Activated CD4-positive, alpha-beta memory T cell treated with anti-CD3 and anti-CD28 coated beads, Interleukin-2, amount 10 ng/mL, durations not matched to agents 7 days and 5 days (primary cell): ENCODE measurements at places on chromosomes 4 and X.

DNA sequence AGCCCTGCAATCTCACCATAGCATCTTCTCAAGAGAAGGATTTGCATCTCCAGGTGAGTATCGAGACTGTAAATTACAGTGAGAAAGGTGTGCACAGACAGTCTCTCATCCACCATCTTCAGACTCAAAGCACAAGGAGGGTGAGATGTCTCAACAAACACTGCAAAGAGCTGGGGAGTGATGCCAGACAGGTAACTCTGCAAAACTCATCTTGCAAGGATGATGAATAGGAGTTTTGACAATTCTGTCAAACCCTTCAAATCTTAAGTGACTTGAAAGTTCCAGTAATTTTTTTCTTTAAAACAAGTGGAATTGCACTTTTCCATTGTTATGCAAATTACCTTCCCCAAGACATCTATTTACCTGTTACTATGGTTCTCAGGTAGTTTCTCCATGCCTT lies 277.2 kb upstream of the VCX3A start:
- DNase-seq, result no peak

DNA sequence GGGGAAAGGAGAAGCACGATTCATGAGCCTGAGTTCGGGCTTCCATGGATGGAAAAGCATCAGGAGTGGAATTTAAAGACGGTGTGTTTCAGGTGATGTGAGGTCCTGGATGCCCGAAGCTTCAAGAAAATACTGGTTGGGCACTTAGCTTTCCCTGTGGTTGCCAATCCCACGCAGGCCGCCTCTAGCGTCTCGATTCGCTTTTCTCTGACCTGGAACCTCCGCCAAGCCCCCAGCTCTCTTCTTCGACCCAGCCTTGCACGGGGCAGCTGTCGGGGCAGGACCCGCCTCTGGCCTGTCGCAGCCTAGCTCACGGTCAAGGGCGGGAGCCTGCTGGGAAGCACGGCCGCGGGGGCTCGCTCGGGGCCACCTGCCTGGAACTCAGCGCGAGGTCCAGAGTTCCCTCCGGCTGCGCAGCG lies 308 bp upstream of the TLR2 start:
- DNase-seq, result no peak

DNA sequence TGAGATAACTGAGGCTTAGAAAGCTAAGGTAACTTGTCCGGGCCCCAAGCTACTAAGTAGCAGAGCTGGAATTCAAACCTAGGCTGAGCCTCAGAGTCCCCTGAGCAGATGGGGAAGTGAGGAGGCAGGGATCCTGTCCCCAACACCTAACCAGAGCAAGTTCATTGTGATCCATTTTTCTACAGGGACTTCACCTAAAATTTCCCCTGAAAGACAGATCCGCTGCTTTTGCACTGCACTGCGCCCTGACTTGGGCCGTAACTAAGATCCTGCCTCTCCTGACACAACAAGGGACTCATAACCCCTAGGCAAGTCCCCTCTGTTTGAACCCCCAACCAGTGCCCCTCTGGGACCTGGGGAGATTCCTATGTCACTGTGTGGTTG lies 25.6 kb upstream of the MTM1 start:
- no peak for DNase-seq

- DNase-seq, result no peak
These were observed 106.2 kb downstream of the PRRG1 start for GRCh38 chrX:37455381-37455780.

DNA sequence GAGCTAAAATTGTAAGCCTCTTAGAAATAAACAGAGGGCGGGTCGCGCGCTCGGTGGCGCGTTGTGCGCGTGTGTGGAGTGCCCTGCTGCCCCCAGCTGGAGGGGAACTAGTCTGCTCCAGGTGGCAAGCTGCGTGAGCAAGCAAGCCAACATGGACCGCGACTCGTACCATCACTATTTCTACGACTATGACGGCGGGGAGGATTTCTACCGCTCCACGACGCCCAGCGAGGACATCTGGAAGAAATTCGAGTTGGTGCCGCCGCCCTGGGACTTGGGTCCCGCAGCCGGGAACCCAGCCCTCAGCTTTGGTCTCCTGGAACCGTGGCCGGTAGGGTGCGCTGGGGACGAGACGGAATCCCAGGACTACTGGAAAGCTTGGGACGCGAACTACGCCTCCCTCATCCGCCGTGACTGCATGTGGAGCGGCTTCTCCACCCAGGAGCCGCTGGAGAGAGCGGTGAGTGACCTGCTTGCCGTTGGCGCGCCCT lies 66.1 kb downstream of the DNAAF6 start:
- DNase-seq, result peak; percentile 15

DNA sequence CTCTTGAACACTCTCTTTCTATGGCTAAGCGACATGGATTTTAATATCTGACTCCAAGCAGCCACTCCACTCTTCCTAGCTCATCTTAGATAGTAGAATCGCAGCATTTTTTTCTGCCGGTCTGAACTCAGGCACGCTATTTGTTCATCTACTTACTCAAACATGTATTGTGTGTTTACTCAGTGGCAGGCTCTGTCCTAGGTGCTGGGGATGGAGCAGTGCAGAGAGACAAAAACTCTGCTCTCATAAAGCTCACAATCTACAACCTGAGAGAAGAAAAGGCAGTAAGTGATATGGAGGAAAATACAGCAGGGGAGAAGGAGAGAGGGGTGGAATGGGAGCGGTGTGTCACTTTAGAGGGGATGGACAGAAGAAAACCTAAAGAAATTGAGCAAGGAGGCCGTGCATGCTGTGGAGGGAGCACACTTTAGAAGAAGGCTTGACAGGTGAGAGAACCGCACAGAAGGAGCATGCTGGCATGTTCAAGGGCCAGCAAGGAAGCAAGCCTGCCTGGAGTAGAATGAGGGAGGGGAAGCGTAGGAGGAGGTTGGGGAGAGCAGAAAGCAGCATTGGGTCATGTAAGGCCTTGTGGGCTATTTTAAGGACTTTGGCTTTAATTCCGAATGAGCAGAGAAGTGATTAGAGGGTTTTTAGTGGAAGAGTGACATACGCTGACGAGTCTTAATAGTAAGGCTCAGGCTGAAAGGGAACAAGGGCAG lies 132.0 kb downstream of the ANK2 start:
- no peak for DNase-seq

GRCh38 chr4:27081675-27082586 lies 221.3 kb downstream of the STIM2 start:
- no peak for DNase-seq

DNA sequence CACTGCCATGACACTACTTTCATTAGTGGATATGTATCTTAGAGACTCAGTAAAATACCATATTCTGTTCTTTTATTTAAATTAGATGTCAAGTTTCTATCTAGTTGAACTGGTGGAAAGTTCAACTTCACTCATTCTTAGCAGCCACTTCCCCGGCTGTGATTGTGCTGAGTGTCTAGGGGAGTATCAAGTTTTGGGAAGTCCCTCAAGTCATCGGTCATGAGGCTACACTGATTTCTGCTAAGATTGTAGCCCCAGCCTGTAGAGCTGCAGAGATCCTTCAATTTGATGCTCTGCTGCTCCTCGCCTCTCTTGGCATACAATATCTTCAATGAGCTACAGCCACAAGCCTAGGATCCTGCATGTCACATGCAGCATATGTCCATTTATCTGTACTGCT lies 53.9 kb downstream of the DMP1 start:
- no peak for DNase-seq

- DNase-seq, result no peak
These were observed 115.8 kb upstream of the DDIT4L start for GRCh38 chr4:100306018-100306417.

DNA sequence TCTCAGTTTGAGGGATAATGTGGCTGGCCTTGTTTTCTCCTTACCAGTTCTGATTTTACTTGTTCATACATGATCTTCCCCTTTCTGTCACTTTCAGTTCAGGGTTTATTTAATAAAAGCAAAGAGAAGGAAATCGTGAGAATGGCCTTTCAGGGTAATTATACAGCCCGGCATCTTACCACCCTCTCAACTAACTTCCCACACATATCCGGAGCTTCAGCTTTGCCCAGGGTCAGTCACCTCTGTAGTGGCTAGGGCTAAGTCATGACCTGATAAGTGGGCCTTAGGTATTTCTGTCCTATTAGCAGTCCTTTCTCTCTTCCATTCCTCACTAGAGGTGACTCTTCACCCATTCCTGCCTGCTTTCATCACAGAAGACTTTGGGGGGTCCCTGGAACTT lies 15.8 kb downstream of the TRPC5 start:
- no peak for DNase-seq

- DNase-seq, result no peak
These were observed 374.7 kb downstream of the ANKRD50 start for GRCh38 chr4:124337874-124338273.

DNA sequence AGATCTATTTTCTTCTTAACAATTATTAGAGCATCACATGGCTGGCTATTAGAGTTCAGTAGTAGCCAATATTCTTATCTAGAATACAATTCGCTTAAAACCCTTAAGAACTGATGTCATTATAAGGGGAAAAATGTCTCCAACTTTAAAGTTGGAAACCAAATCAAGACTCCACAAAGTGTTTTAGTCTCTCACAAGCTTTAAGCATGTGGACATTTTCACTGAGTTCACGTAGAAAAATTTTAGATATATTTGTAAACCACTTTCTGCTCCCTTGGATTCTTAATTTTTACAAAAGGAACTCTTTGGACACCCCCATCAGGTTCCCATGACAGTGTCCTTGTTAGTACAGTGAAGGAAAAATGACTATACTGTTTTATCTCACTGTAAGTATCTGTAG lies 123.9 kb upstream of the NAP1L5 start:
- DNase-seq, result no peak

DNA sequence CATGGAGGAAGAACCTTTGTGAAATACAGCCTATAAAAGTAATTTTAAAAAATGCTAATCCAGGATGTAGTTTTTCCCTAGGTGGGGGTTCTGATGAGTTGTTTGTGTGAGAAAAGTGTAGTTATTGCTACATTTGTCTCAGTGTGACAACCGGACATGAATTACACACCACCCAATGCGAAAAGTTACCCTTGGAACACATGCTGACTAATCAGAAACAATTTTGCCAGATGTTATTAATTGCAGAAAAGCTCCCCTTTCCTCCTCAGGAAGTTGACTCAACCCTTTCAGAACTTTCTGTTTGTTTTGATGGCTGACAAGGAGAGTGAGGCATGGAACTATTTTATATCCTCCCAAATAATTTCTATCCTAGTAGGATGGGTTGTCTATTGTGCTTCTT lies 38.1 kb upstream of the EDA2R start:
- no peak for DNase-seq

- DNase-seq, result no peak
These were observed 37.7 kb upstream of the LRBA start for GRCh38 chr4:151052785-151053184.

GRCh38 chrX:137684591-137684990 lies 118.7 kb downstream of the ZIC3 start:
- no peak for DNase-seq
